ENCODE measurements at places on chromosomes 2 and 18. TPM values are rescaled to one million over a fixed set of nuclear protein-coding genes. Genes with fewer than 3 reads are reported as not detected.
A peak's percentile ranks its signal among the peaks of the same experiment; 100 is the strongest.

SLC20A1 gene
- 31.0 TPM for total RNA-seq

- DNase-seq, result peak; percentile 21
Measured at GRCh38 chr18:45825258-45826044, at the start of gene SIGLEC15. Gene SIGLEC15 (plus strand): TSS chr18:45825675. CDS start chr18:45825729, 54 bp downstream.

- DNase-seq, result peak; percentile 67
Measured at GRCh38 chr18:46832849-46833248, 76.0 kb upstream of the ST8SIA5 start.

RPRD1A gene
- 36.8 TPM for total RNA-seq

GRCh38 chr2:135198481-135198880, 146.4 kb downstream of the RAB3GAP1 start:
- DNase-seq, result no peak

OST4 gene
- total RNA-seq, result 16.8 TPM

GRCh38 chr2:150917961-150918713, 343.5 kb downstream of the RBM43 start:
- no peak for DNase-seq
